ENCODE measurements at places on chromosomes 16 and 17. TPM values are rescaled to one million over a fixed set of nuclear protein-coding genes. Genes with fewer than 3 reads are reported as not detected.

SULT1A4 gene
- total RNA-seq, result 10.2 TPM

HBA1 gene
- 2,695 TPM for total RNA-seq

C1QL1 gene
- 0.21 TPM for total RNA-seq

TBX4 gene
- total RNA-seq, result 53.7 TPM

GLP2R gene
- total RNA-seq, result 0.86 TPM

FBRS gene
- total RNA-seq, result 32.1 TPM

Data from lung (tissue), 17 donors.